ENCODE measurements at places on chromosomes 6 and 20.

DNA sequence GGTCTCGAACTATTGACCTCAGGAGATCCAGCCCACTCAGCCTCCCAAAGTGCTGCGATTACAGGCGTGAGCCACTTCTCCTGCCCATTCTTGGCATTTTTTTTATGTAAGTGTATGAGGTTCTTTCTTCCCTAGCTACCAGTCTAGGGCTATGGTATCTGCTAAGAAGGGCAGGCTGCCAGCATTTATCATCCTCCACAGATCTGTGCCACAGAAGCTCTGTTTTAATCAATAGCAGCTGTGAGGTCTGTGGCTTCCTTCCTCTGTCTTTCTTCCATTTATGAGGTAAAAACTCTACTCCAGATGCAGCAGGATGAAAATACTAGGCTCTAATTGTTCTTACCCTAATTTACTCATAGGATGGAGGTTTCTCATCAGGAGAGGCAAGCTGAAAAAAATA is 1382.4 kb upstream of the ADGRB3 start:
- DNase-seq, result no peak

DNA sequence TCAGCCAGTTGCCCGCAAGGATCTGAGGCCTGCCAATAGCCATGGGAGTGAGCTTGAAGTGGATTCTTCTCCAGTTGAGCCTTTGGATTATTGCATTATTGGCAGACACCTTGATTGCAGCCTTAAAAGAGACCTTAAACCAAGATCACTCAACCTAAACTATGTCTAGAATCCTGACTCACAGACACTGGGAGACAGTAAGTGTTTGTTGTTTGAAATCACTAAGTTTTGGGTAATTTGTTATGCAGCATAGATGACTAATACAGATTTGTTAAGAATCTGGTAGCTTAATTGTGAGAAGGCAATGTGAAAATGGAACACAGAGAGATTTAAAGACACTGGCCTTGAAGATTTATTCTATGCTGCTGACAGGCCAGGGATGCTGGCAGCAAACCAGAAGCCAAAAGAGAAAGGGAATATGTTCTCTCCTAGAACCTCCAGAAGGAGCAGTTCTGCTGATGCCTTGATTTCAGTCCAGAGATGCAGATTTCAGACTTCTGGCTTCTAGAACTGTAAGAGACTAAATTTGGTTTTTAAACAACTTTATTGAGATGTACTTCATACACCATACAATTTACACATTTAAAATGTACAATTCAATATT is 17.6 kb downstream of the SIRPD start:
- DNase-seq, result no peak

- no peak for DNase-seq
Measured at GRCh38 chr6:168640768-168641167, 199.8 kb downstream of the SMOC2 start.

DNA sequence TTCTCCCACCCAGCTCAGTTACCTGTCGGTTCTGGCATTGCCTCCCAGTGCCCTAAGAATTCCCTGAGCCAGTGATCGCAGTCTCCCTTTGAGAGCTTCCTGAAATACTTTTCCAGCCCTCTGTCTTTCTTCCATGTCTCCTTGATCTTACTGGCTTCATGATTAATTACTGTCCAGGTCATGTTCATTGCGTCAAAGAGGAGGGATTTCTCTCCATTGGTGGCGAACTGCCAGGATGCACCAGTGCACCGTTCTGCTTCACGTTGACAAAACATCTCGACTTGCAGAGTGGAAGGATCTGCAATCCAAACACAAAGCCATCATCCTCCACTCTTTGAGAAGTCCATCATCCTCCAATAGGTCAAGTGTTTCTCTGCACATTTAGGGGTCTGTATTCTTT is 8.6 kb downstream of the RAET1E start:
- DNase-seq, result no peak

Measured in T-helper 1 cell (primary cell).